SW480 (cell line): ENCODE measurements at places on chromosomes 16 and 17.
A peak's percentile ranks its signal among the peaks of the same experiment; 100 is the strongest.

DNA sequence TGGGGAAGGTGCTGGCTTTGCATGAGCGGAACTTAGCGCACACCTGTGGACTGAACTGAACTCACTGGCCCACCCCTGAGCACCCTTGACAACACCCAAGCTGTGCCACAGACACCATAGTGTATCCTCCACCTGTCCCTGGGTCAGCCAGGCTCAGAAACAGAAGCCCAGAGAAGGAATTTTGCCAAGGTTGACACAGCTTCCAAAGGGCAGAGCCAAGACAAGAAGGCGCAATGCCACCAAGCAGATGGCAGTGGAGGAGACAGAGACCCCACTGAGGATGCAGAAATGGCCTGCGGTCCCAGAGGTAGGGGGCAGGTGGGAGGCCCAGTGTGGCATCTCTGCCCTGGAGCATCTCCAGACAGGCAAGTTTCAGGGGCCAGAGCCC is 169.0 kb downstream of the ENGASE start:
- DNase-seq = no peak

GRCh38 chr16:2009164-2009711 is 383 bp downstream of the ZNF598 start:
- DNase-seq = no peak

DNA sequence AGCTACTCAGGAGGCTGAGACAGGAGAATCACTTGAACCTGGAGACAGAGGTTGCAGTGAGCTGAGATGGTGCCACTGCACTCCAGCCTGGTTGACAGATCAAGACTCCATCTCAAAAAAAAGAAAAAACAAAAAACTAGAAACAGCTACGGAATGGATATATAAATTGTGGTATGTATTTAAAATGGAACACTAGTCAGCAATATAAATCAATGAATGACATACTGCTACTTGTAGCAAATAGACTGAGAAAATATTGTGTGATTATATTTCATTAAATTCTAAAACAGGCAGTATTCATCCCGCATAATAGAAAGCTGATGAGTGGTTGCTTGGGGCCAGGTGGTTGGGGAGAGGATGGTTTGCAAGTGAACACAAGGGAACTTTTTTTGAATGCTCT is 261.7 kb downstream of the BCAS3 start:
- no peak for DNase-seq

DNA sequence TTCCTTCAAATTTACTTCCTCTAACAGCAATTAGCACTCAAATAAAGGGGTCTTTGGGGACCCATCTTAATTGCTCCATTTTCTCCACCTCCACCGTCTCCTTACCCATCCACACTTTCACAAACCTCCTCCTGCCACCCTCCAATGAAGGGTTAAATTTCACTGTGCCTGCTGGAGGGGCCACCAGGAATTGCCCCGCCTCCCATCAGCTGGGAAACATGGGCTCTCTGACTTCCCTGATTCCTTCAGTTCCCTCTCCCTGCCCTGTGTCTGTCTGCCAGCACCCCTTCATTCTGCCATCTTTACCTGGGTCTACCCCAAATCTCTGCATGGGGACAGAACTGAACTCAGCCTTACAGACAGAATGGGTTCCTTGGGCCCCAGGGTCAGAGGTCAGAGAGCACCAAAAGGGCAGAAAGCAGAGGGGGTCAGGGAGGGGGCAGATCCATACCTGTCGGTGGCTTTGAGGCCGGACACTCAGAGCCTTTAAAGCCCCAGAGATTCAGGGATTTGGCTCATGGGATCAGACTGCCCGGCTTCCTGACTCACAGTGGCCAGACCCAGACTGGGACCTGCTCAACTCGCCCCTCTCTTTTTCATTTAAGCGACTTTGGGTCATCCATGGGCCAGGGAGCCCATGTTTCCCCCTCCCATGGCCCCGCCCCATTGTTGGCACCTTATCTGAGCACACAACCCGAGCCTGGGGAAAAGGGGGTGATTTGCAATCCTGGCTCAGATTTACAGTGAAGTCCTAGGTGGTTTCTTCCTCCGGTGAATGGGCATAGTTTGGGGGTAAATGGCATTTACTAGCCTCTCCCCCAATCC is 17.6 kb upstream of the SP2 start:
- DNase-seq = no peak

DNA sequence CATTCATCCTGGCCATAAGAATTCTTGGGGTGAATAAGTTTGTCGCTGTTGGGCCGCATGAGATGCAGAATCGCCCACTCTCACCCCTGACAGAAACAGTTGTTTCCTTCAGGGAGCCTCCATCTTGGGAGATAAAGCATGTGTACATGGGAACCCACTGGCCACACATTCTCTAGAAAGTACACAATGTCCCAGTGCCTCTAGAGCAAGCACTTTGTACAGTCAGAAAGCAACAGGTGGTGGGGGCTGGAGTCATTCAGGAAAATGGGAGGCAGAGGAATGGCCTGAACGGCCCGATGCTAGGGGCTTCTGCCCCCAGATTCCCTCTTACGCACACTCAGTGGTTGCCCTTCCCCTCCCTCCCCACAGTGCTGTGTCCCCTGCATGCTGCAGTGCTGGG is 16.1 kb downstream of the ACE start:
- DNase-seq = no peak

- DNase-seq = peak; percentile 79
Measured at GRCh38 chr17:57868007-57868909, 18.4 kb upstream of the MRPS23 start.

DNA sequence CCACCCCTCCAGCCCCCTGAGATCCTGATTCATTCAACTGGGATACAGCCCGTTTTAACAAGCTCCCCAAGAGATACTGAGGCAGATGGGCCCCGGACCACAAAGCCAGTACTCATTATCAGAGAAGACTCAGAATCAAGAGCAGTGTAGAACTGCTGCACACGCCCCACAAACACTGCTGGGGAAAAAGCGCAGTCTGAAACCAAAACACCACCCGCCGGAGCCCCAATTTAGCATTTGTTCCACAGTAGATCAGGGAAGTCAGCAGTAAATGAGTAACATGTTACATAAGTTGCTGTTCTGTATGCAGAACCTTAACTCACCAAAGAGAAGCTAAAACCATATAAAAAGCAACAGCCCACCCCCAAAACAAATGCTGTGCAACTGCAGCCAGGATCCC is 123.6 kb downstream of the CDYL2 start:
- no peak for DNase-seq

DNA sequence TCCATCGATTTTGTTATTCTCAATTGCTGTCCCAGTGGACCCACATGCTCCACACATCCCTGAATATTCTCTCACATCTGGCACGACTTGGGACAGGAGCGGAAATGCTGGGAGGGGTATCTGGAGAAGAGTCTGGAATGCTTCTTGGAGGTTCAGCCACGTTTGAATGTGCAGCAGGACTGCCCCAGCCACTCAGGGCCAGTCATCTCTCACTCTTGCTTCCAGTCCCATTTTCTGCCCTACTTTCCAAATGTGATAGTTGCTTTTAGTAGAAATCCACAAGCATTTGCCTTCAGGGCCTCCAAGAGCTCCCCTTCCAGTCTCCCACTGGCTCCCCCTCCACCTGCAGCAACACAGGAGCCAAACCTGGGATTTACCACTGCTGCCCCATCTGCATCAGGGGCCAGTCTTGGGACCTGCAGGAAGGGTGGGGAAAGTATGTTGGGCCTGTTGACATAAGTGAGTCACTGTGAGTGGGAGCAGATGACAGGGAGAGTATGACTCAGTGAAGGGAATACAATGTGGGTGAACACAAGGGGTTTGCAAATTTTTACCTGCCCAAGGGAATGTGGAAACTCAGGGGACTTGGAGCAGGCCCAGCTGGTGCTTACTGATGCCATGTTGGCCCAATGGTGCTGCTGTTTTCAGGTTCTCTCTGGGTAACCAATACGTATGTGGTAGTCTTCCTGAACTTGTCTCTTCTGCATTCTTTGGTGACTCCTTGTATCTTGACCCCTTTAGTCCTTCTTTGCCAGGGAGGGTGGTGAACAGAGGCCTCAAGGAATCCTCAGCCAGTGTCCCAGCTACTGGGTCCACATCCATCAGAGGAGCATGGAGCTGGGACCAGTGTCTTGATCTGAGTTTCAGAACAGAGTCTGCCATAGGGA is 78.8 kb upstream of the CRHR1 start:
- peak; percentile 94 for DNase-seq

DNA sequence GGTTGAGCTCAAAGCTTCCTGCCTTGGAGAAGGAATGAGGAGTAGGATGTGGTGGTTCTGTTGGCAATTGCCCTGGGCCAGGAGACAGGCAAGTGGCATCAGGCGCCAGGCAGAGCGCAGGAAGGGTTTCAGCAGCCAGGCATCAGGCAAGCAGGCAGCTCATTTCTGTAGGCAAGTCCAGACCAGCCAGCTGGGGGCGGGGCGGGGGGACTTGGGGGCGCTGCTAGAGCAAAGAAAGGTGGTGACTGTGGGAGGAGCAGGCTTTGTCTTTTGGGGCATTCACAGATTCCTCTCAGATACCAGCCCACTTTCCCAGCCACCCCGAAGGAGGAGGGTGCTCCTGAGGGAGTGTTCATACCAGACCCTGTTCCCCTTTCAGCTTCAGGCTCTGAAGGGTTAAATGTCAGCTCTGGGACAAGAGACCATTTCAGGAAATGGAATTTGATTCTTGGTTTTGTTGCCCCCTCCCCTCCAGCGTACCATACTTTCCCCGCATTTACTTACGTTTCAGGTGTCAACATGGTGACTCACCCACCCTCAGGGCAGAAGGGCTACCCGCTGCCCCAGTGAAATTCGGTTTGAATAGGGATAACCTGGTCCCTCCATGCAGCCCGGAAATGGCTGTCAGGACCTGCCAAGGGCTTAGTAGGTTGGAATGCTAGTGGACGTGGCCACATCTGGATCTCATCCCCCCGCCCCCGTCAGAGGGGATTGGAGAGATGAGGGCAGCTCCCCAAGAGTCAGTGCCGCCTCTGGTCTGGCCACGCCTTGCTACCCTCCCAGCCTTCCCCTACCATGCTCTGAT is 13.2 kb downstream of the NGFR start:
- peak; percentile 42 for DNase-seq

- no peak for DNase-seq
Measured at GRCh38 chr16:77564791-77565390, 130.1 kb upstream of the ADAMTS18 start.
